ENCODE measurements at places on chromosomes 1 and 21.

DNA sequence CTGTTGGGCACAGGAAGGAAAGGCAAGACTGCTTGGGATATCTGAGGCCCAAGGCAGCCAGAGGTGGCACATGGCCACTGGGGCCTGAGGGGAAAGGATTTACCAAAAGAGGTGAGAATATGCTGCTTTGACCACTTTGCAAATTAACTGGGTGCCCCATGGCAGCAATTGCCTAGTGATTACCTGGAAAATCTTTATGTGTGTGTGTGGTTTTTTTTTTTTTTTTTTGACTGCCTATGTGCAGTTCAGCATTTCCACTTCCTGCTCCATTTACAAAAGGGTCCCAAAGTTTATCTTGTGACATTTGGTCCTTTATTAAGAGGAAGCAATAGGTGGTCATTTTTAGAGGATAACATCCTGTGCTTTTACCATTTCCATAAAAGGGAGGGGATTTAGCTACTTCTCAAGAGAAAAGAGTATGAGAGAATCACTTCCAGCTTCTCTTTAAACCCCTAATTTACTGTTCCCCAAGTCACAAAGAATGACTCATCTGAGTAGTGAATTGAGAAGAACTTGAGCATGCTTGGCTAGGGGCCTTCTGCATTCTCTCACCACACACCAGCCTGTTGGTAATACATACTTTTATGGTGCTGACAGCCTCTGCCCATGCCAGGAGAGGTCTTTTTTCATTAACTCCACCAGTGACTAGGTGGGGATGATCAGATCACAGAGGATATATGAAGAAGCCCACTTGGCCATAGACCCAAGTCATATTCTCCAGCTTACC, 52.1 kb downstream of the SYDE2 start:
- no peak for DNase-seq

GRCh38 chr1:30995990-30996612, 69.4 kb downstream of the PUM1 start:
- DNase-seq = no peak

GRCh38 chr1:93061895-93062792, 16.9 kb upstream of the MTF2 start:
- peak; percentile 66 for DNase-seq

DNA sequence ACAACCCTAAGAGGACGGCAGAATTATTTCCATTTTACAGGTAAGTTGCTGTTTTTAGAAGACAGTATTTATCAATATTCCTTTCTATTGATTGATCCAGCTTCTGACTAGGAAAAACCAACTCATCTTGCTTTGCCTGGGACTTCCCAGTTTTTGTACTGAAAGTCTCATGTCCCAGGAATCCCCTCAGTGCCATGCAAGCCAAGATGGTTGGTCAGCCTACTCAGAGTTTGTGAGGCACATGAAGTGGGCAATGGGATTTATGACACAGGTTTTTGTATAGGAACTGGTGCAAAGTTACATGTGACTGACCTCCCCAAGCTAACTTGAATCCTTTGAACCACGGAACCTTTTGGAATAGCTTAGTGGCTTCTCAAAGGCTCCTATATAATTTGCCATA, 45.5 kb downstream of the GNG12 start:
- no peak for DNase-seq

DNA sequence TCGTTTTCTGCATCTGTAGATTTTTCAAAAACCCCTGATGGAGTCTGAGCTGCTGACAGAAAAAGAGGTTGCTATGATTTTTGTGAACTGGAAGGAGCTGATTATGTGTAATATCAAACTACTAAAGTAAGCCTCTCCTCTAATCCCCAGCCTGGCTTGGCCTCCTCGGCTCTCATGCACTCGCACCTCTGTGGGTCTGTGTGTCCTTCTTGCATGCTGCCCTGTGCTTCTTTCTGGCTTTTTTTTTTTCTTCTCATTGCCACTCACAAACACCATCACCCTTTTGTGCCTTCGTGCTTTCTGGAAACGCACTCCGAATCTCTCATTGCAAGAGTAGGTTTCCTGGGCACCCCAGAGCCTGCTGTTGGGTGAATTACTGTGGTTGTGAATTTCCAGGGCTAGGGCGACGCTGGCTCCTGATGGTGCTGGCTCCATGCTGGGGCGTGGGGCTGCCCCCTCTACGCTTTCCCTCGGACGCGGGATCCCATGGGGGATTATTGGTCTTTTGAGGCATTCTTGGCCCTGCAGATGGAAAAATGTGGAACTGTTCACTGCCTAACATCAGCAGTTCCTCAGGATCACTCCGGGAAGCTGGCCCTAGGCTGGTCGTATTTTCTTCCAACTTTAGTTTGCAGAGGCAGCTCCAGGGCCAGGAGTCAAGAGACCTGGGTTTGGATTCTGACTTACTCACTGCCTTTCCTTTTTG, 56.8 kb downstream of the ATP5PO start:
- no peak for DNase-seq

- no peak for DNase-seq
Observed at GRCh38 chr1:70066711-70067110, 138.7 kb downstream of the LRRC40 start.

DNA sequence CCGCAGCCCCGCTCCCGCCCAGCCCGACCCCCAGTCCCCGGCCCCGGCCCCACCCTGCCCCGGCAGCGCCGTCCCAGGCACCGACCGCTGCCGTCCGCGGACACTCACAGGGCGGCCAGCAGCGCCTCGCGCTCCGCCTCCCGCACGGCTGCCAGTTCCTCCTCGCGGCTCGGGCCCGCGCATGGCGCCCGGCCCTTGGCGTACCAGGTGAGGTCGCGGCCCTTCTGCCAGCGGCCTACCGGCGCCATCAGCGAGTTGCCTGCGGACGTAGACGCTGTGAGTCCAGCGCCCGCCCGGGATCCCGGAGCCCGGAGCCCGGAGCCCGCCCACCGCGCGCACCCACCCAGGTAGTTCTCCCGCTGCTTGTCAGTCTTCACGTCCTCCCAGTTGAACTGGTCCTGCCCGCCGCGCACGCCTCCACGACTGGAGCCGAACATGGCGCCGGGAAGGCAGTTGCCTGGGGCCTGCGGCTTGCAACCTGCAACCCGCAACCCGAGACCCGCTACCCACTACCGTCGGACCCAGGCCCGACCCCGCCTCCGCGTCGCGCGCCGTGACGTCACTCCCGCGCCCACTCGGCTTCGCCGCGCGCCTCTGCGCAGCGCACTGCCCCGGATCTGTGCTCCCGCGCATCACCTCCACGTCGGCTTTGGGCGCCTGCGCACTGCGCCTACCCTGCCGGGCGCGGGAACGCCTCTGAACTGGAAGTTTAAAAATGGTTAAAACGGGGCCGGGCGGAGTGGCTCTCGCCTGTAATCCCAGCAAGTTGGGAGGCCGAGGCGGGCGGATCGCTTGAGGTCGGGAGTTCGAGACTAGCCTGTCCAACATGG, at the start of gene C1orf35:
Gene C1orf35 (minus strand): TSS at position 535 of the 830 bp plus-strand sequence. CDS start 98 bp downstream, at position 437.
- DNase-seq = peak; percentile 96

- DNase-seq = no peak
Observed at GRCh38 chr1:46691997-46692790, 20.5 kb downstream of the TEX38 start.

GRCh38 chr1:108531444-108531843, 28.5 kb upstream of the EEIG2 start:
- DNase-seq = no peak

DNA sequence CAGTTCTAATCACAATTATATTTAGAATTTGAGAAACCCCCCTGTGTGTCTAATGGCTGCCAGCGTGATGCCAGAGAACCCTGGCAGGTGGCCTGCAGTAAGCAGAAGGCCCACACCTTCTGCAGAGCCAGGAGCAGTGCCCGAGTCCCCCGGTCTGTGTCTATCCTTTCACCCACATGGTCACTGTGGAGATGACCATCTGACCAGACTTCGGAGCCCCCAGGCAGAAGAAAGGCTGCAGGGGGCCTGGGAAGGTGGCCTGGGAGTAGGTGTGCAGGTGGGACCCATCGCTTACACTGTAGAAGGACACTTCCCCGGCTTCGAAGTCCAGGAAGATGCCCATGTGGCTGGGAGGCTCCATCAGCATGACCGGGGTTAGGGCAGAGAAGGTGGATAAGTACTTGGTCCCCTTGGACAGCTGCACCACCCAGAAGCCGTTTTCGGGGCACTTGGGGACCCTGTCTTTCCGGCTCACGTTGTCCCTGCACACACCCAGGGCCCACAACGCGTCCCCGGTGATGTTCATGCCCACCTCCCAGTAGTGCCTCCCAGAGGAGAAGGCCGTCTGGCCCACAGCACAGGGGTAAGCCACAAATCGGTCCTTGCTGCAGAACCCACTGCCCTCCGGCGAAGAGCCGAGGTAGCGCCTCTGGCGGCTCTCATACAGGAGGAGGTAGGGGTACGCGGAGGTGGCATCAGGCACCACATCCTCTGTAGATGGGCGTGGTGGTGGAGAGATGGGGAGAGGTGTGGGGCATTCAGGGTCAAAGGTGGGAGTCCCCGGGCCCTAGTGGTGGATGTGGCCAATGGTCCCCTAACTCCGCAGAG, 1.6 kb upstream of the TRIM11 start:
- DNase-seq = no peak

- no peak for DNase-seq
Observed at GRCh38 chr1:237961754-237962153, 71.0 kb upstream of the ZP4 start.

DNA sequence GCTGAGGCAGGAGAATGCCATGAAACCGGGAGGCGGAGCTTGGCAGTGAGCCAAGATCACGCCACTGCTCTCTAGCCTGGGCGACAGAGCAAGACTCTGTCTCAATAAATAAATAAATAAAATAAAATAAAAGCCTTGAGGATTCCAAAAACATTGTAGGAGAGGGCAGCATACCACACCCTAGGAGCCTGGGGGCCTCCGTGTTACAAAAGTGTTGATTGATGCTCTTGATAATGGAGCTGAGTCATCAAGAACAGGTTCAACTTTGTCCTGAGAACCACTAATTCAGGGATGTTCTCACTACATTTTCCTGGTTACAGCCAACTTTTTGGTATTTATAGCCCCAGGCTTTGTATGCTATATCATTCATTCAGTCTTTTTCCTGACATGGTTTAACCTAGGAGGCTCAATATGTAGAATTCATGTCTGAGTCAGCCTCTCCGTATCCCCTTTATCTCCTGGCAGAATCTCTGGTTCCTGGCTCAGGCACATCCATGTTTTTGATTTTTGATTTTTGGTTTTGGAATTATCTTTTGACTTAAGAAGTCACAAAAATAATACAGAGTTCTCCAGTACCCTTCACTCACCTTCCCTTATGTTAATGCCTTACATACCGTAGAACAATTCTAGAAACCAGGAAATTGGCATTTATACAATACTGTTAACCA, 69.4 kb downstream of the LRRC8D start:
- DNase-seq = peak; percentile 78

- no peak for DNase-seq
Observed at GRCh38 chr1:225644666-225645065, 8.3 kb downstream of the ENAH start.

DNA sequence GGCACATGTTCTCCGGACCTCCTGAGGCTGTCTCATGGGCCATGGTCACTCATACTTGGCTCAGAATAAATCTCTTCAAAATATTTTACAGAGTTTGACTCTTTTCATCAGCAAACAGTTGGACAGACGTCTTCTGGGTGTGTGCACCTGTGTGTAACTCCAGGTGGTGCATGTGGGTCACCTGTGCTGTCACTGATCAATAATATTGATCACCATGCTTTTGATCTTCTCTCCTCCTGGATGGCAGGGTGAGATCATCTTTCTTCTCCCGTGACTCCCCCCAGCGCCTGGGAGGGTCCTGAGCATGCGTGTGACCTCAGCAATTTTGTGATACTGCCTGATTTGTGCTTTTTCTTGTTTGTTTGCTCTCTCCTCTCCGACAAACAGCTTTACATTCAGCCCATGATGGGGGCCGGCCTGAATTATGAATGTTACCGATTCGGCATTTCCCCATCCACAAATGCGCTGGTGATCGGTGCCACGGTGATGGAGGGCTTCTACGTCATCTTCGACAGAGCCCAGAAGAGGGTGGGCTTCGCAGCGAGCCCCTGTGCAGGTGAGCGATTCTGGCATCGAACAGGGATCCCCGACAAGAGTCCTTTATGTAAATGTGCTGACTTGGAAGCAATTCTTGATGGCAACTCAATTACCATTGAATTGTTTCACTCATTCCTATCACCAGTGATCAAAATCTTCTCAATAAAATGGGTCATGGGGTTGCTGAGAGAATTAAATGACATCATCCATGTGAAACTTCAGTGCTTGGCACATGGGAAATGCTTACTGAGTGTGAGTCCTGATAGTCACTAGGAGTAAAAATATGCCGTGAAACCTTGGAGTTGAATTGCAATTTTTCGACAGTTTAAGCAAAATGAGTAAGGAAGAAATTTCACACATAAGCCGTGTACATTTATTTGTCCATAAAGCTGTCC, 59.6 kb upstream of the FAM3B start:
- DNase-seq = no peak

- peak; percentile 68 for DNase-seq
Observed at GRCh38 chr21:33968080-33968994, 52.7 kb upstream of the ATP5PO start.

DNA sequence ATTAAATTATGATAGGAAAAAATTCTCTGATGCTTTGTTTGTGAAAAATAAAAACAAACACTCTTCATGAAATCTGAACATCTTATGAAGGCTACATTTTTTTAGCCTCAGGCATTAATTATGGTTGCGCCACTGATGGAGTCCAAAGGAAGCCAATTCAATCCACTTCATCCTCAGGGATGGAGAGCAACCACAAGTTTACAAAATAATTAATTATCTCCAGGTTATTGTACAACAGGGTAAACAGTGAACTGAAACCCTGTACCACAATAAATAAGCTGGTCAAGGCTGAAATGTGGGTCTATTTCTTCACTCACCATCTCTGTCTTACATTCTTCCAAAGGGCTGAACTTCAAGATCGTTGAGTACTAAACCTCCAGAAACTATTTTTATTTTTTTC, 49.2 kb downstream of the MRPL39 start:
- no peak for DNase-seq

GRCh38 chr1:26970810-26971209, 10.5 kb upstream of the KDF1 start:
- DNase-seq = no peak

GRCh38 chr1:167926486-167926997, 9.9 kb upstream of the DCAF6 start:
- DNase-seq = peak; percentile 72

DNA sequence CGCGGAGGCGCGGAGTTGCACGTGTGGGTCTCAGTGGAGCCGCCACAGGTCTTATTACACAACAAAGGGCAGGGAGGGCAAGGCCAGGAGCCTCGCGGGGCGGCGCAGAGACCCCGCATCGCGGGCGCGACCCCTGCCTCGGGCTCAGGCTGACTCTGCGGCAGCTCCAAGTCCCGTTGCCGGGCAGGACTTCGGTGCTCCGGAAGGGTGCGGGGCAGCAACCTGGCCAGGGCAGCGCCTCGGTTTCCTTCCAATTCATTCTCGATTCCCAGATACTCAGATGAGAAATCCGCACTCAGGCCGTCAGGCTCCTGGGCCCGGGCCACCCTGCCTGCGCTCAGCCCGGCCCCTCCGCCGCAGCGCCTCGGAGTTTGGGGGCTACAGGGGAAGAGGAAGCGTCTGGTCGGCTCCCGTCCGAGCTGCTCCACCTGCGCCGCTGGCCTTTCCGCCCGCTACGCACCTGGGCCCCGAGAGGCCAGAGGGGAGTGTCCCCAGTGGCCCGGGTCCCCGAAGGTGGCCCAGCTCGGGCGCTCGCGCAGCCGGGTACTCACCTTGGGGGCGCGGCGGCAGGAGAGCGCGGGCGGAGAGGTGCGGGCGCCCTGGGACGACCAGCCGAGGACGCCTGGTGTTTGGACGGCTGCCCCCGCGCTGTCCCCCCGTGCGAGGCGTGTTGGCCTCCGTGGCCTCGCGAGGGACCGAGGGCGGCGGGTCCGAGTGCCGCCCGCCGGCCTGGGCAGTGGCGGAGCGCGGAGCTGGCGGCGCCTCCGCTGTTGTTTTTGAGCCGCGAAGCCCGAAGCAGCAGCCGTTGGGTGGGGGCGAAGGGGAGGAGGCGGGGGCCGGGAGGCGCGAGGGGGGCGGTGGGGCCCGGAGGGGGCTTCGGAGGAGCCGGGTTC, 1.1 kb upstream of the PRDM16 start:
- DNase-seq = no peak

Data from K562 (cell line).